ENCODE measurements at places on chromosomes 7 and 10.

GRCh38 chr7:126440542-126440941 lies 812.2 kb downstream of the GRM8 start:
- DNase-seq: no peak

DNA sequence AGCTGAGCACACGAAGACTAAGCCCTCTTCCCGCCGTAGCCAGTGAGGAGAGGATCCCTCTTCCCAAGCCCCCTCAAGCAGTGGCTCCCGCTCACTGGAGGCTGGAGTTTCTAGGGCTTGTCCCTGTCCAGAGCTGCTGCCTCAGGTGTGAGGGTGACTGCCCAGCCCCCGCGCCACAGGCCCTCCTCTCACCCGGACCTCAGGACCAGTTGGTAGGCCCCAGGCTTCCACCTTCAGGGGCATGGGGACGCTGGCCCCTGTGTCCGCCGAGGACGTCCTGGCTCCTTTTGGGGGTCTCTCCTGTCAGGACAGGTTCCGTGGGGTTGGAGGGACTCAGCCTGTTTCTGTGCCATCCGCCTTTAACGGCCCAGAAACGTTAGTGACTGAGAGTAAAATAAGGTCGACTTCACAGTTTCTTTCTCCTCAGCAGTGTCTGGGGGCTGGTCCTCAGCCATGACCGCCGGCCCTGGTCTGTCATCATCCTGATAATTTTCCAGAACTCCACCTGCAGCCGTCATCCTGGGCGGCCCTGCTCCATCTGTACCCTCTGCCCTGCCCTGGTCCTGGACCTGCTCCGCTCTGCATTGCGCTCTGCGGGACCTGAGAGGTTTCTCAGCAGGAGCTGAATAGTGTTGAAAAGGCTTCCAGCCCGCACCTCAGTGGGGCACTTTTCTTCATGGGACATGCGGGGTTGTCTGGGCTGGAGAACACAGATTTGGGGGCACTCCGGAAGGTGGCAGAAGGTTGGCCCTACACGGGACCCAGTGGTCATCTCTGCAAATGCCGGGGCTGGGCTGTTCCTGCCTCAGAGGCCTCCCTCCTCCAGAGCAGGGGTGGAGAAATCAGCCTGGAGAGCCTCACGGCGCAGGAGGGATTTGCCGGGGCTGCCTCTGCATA lies 36.0 kb upstream of the FAM20C start:
- no peak for DNase-seq

DNA sequence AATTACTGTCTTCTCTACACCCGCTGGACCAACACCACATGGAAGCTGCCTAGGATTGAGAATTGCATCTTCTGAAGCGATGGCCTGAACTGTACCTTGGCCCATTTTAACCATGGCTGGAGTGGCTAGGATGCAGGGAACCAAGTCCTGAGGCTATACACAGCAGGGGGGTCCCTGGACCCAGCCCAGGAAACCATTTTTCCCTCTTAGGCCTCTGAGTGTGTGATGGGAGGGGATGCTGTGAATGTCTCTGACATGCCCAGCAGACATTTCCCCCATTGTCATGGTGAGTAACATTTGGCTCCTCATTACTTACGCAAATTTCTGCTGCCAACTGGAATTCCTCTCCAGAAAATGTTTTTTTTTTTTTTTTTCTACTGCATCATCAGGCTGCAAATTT lies 822.7 kb downstream of the PCDH15 start:
- no peak for DNase-seq

GRCh38 chr7:158422196-158422886 lies 165.3 kb downstream of the PTPRN2 start:
- DNase-seq: no peak

GRCh38 chr7:41134300-41135255 lies 568.3 kb downstream of the INHBA start:
- no peak for DNase-seq

DNA sequence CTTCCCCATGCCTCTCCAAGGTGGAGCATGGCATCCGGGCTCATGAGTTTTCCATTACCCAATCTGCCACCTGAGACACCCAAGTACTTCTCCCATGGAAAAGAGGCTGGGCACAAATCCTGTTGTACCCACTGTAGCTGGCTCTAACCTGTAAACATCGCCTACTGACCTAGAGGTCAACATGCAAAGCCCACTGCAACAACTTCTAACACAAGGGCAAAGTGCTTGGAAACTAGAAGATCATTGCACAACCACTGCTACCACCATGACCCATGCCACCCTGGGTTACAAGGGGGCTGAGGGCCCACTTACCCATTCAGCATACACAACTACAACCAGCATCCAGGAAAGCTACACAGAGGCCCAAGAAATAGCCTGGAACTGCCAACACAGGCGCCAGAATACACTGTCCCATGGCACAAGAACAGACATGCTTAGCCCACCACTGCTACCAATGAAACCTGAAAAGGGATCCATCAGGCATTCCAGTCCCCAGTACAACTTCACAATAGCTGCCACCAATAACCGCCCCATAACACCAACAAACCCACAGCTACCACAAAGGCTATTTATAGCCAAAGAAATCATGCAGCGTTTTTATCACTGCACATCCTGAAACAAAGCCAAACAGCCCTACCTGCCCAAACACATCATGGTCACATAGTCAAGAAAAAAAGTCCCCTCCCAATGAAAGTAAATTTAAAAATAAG lies 63.4 kb downstream of the RNF32 start:
- no peak for DNase-seq

DNA sequence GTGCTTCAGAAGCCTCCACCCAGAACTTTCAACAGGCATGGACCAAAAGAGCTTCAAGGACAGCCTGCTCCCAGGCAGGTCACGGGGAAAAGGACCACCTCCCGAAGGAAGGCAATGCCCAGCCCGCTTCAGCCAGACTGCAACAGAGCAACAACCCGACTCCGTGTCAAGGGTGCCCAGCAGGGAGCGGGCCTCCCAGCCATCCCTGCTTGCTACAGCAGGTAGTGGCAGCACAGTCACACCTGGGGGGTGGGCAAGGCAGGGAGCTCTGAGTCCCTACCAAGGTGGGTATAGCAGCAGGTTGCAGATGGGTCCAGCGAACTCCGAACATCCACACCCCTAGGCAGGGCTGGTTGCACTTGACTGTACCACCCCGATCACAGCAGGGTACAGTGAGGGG lies 467.8 kb upstream of the PFKP start:
- no peak for DNase-seq

- peak; percentile 47 for DNase-seq
Measured at GRCh38 chr10:92517034-92517655, 56.7 kb downstream of the IDE start.

DNA sequence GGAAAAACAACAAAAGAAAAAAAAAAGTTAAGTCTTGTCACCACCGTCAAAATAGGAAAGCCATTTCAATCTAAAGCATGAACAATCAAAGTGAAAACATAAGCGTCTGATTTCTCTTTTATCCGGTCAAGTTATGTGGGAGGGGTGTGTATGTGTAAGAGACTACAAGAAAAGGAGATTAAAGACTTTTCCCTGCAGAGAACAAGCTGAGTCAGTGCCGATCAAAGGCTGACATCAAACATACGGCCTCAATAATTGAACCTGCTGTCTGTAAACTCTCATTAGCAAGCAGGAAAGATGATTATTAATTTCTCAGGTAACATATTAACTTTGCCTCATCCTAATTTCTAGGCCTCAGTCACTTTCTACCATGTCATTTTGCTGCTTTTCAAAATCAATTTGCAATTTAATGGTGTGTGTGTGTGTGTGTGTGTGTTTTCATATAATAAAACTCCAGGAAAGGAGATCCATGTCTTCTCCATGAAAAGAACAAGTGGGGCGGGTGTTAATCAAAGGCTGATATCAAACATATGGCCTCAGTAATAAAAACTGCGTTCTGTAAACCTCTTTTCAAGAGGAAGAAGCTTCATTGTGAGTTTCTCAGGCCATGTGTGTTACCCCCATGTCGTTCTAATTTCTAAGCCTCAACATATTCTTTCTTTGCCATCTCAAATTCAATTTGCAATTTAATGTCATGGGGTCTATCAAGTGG lies 649.1 kb upstream of the SORCS1 start:
- DNase-seq: no peak

- DNase-seq: no peak
Measured at GRCh38 chr7:65731562-65732035, 141.3 kb upstream of the VKORC1L1 start.

DNA sequence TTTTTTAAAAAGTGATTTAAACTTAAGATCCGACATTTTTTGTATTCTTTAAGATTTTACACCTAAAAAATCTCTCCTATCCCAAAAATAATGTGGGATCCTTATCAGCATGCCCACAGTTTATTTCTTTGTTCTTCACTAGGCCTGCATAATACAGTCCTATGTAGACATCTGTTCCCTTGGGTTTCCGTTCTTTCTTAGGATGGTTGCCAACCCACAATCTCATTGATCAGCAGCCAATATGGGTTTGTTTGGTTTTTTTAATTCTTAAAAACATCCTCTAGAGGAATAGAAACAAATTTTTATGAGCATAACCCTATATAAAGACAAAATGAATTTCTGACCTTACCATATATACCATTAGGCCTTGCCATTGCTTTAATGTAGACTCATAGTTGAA lies 8.4 kb upstream of the HBP1 start:
- no peak for DNase-seq

GRCh38 chr7:64997927-64998391 lies 7.1 kb upstream of the ZNF117 start:
- DNase-seq: no peak

- DNase-seq: no peak
Measured at GRCh38 chr7:93212881-93213280, 13.4 kb downstream of the HEPACAM2 start.

DNA sequence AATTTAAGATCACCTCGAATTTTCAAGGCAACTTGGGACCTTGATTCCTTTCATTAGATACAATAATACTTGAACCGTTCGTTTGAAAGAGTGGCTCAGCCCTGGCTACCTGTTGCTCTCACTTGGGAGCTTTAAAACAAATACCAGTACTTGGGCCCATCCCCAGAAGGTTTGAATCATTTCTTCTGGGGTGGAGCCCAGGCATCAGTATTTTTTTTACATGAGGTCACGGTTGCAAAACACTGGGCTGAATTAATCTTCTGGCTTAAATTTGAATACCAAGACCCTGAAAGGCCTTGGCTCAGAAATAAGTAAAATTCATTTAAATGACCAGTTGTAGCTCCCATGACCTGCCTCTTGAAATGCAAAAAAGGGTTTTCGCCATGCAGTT lies 214.9 kb downstream of the CREB5 start:
- no peak for DNase-seq

DNA sequence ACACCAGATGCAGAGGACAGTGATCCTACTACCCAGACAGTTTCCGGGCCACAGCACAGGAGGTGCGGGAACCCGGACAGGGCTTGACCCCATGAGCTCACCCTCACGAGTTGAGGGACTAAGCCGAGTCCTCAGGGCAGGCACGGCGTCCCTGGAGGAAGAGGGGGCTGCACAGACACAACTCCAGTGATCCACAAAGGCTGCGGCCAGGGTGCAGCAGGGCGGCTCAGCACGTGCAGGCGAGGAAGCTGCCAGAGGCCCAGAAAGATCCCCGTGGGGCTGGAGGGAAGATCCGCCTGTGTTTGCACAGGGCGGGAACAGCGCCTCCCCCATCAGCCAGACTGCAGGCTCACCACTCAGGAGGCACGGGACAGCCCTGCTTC lies 45.9 kb upstream of the TMEM72 start:
- no peak for DNase-seq

DNA sequence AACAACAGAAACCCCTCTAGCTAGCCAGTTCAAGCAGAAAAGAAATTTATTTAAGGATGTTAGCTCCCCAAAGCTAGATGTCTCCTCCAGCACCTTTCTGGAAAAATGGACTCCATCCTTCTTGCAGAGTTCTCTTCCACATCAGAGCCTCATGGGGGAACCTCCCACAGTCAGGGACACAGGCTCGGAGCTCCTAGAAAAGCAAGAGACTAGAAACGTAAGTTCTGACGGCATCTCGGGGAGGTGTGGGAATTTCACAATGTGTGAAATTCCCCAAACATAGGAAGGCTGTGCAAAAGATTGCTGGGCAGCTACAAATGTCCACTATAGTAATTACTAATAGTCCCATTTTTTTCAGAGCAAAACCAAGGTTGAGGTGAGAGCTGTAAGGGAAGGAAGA lies 184.8 kb downstream of the EVX1 start:
- DNase-seq: no peak

DNA sequence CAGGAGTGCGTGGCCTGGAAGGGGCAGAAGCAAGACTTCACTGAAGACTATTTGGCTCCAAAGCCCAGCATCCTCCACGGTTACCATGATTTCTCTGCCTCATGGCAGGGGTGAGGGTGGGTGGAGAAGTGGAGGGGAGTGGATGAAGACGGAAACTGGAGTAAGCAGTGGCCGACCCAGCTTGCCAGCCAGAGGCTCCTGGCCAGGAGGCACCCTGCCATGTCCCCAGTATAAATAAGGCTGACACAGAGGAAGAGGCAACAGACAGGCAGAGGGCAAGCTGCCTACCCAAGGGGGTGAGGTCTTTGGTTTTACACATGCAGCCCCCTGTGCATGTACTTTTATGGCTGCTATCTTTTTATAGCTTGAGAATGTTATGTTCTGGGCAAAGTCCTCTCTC lies 102.6 kb upstream of the TBX20 start:
- DNase-seq: no peak

DNA sequence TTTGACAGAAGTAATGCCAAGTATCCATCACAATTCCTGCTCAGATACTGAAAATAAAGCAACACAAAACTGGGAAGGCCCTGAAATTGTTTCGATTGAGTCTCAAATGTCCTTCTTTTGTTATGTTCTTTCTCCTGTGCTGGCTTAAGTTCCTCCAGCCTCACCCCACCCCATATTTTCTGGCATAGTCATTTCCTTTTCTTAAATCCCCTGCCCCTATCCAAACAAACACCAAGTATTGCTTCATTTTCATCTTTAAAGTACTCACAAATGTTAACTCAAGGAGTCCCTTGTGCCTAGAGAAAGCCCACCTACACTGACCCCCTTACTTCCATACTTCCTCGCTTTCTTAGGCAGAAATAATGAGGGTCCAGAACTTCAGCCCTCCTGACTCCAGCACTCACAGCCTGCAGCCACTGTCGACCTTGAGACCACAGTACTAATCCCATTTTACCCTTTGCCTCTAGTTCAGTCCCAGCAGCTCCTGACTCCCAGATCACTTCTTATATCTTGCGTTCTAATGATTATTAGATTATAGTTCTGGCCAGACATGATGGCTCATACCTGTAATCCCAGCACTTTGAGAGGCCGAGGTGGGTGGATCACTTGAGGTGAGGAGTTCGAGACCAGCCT lies 73.2 kb upstream of the ST8SIA6 start:
- DNase-seq: no peak

GRCh38 chr10:21754410-21755011 lies 220.5 kb downstream of the MLLT10 start:
- DNase-seq: no peak

DNA sequence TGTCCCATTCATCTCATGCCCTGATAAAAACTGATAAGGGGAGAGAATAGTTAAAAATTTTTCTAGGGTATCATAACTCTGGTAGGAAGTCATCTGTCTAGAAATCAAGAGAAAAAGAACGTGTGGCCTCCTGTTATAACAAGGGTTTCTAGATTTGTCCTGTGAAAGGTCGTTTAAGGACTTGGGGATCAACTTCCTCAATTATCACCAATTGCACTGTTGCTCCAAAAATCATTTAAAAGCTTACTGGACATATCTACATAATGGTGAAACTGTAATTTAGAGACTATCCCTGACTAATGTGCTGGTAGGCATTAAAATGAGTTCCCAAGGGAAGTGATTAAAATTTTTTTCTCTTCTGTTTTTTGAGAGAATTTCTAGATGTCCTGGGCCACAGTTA lies 58.2 kb downstream of the GPR141 start:
- DNase-seq: no peak

All from right renal pelvis (tissue), 4 donors.